ENCODE measurements at places on chromosomes 6 and 20. TPM values are rescaled to one million over a fixed set of nuclear protein-coding genes. Genes with fewer than 3 reads are reported as not detected.

DNA sequence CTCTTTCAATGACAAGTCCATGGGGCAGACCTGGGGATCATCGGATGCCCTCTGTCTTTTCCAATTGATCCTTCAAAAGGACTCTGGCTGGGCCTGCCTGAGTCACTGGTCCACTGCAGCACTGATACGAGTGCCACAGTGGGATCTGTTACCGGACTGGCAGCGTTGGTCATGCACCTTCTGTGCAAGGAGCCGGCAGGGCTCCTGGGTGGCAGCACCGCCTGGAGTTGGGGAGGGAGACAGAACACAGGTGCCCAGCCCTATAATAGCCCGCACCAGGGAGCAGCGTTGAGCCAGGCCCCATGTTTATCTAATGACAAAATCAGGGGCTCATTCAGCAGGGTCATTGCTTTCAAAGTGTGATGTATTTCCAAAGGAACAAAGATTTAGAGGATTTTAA lies 64.2 kb upstream of the NXT1 start:
- no peak overlapping the region for H3K27ac ChIP-seq
- H3K4me3 ChIP-seq, result no peak overlapping the region
- H3K4me1 ChIP-seq, result no peaks in the 10 kb centered on the region
- no peaks in the 10 kb centered on the region for H3K27me3 ChIP-seq

DNA sequence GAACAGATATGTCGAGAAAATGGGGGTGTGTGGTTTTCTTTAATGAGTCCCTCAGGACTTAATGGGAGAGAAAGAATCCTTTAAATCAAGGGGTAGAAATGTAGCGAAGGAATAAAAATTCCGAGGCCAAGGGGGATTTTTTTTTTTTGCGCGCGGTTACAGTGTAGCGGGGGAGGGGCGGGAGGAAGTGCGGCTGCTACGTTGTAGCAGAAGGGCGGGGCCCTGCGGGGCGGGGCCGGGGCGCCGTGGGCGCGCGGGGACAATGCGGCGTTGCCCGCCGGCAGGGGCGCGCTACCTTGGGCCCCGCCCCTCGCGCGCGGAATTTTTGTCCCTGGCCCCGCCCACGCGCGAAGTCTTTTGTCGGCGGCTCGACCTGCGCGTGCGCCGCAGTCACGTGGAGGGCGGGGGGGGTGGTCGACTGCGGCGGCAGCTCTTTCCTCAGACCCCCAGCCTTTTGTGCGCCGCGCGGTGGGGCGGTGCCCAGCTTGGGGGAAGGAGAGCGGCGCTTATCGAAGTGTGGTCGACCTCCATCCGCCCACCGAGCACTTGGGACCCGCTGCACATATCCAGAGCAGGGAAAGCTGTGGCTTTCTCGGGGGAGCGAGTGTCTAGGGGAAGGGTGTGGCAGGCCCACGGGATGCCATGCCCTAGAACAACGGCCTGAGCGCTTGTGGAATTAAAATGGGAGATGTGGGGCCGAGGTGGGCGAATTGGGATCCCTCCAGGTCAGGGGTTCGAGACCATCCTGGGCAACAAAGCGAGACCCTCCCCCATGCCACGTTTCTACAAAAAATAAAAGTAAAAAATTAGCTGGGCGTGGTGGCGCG lies 1.3 kb downstream of the TUBB start:
- peaks cover 28% of the 10 kb centered on the region for H3K36me3 ChIP-seq
- no peaks in the 10 kb centered on the region for H3K27me3 ChIP-seq
- peak overlapping the region; percentile 95 for H3K4me3 ChIP-seq
- peaks cover 35% of the 10 kb centered on the region for H3K4me1 ChIP-seq
- peak overlapping the region; percentile 91 for H3K27ac ChIP-seq

DNA sequence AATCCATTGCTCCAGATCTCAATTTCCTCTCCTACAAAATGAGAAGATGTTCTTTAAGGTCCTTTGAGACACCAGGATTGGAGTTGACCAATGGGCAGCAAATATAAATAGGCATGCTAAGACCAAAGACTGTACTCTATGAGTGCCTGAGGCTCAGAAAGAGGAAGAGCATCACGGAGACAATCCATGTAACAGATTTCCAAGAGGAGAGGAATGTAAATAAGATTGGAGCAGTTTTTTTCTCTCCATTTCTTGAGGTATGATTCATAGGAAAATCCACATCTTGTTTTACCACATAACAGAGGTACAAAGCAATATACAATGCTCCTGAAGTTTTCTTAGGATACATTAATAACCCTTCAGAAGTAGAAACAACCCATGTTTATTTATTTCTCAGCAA lies 109.8 kb downstream of the UBE3D start:
- H3K36me3 ChIP-seq, result no peaks in the 10 kb centered on the region
- H3K4me1 ChIP-seq, result no peaks in the 10 kb centered on the region
- H3K27me3 ChIP-seq, result no peaks in the 10 kb centered on the region
- no peak overlapping the region for H3K27ac ChIP-seq
- no peak for DNase-seq

GRCh38 chr20:22524393-22525015 lies 59.9 kb downstream of the FOXA2 start:
- H3K4me3 ChIP-seq, result no peak overlapping the region
- no peaks in the 10 kb centered on the region for H3K27me3 ChIP-seq
- H3K36me3 ChIP-seq, result no peaks in the 10 kb centered on the region
- no peak for DNase-seq

GRCh38 chr6:153150752-153151440 lies 19.8 kb upstream of the RGS17 start:
- no peaks in the 10 kb centered on the region for H3K36me3 ChIP-seq
- no peaks in the 10 kb centered on the region for H3K4me1 ChIP-seq
- H3K27ac ChIP-seq, result no peak overlapping the region
- H3K4me3 ChIP-seq, result no peak overlapping the region

GRCh38 chr6:170030284-170030815 lies 260.5 kb downstream of the DLL1 start:
- no peaks in the 10 kb centered on the region for H3K4me1 ChIP-seq
- no peak overlapping the region for H3K27ac ChIP-seq
- no peaks in the 10 kb centered on the region for H3K27me3 ChIP-seq
- no peak for DNase-seq

ATP6V1G2 gene
- 2.0 TPM for total RNA-seq

LRP11 gene
- 5.5 TPM for total RNA-seq

CALHM6 gene
- 1.7 TPM for total RNA-seq

SLCO4A1 gene
- 42.0 TPM for total RNA-seq

CLVS2 gene
- not detected for total RNA-seq

SYNDIG1 gene
- total RNA-seq, result not detected
